ENCODE measurements at places on chromosomes 3 and 15.

DNA sequence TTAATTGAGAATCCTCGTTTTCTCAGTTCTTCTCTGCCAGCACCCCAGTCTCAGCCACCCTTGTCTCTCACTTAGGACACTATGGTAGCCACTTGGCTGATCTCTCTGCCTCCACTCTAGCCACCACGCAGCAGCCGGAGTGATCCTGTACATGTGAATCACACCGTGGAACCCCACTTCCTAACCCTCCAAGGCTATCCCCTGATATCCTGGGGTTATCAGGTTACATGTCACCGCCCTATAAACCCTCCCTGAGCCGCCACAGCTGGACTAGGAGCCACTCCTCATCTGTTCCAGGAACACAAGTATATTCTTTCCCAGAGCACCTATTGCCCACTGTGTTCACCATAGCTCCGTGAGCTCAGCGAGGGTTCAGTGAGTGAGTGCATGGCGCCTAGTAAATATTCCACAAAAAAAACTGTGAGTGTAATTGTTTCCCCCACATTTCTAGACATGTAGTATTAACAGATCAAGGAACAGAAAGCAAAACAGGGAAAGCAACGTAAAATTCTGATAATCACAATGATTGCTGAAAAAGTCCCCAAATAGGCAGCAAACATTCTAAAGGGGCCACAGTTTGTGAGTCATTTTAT lies 661 bp upstream of the PARP14 start:
- no peak for DNase-seq

DNA sequence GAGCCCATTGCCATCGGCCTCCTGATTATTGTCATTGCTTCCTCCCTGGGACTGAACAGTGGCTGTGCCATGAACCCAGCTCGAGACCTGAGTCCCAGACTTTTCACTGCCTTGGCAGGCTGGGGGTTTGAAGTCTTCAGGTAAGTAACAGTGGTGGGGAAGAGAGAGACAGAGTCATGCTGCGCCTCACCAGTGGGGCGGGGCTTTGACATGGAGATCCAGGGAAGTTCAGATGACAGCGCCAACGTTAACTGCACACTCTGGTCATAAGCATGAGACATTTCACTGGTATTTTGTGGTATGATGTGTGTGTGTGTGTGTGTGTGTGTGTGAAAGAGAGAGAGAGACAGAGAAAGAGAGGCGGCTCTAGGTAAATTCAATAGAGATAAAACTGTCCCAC lies 41.0 kb downstream of the AQP9 start:
- DNase-seq = no peak

- no peak for DNase-seq
Measured at GRCh38 chr15:93037820-93038705, 50.9 kb downstream of the RGMA start.

- DNase-seq = no peak
Measured at GRCh38 chr15:99042892-99043291, 35.3 kb upstream of the PGPEP1L start.

DNA sequence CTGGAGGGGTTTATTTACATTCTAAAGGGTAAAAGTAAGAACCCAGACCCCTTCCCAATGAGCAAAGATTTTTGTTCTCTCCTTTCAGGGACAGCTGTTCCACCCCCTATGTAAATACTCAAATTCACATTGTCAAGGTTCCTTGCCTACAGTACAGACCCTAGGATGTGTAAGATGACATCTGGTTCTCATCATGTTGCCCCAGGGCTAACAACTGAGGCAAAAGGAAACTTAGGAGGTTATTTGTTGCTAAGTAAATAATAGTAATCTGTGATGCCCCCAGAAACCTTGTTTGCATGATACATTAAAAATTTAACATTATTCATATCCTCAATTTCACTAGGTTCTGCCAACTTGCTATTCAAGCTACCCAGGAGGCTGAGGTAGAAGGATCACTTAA lies 135.0 kb upstream of the CCNL1 start:
- DNase-seq = no peak

- DNase-seq = no peak
Measured at GRCh38 chr3:183148056-183148455, 14.5 kb downstream of the LAMP3 start.
